ENCODE measurements at places on chromosomes 5 and 9. TPM values are rescaled to one million over a fixed set of nuclear protein-coding genes. Genes with fewer than 3 reads are reported as not detected.
A peak's percentile ranks its signal among the peaks of the same experiment; 100 is the strongest.

- no peak for ATAC-seq
These were observed 37.6 kb upstream of the MAST4 start for GRCh38 chr5:66558560-66558959.

- no peak for ATAC-seq
These were observed 12.9 kb downstream of the MSX2 start for GRCh38 chr5:174737330-174737729.

DNA sequence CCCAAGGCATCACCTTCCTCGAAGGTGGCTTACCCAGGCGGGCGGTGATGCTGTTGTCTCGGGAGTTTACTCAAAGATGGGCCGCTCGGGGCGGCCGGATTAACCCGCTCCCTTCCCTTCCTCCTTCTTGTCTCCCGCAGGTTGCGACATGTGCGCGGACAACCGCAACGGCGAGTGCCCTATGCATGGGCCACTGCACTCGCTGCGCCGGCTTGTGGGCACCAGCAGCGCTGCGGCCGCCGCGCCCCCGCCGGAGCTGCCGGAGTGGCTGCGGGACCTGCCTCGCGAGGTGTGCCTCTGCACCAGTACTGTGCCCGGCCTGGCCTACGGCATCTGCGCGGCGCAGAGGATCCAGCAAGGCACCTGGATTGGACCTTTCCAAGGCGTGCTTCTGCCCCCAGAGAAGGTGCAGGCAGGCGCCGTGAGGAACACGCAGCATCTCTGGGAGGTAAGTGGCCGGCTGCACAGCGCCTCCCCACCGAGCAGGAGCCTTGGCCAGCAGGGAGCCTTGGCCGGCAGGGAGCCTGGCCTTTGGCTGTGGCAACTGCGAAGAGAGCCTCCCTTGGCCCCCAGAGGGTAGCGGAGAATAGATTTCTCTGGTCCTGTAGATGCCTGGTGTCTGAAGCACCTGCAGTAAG, 10.6 kb downstream of the PRDM6 start:
- peak; percentile 71 for ATAC-seq

- no peak for ATAC-seq
These were observed 1.2 kb downstream of the FBXO10 start for GRCh38 chr9:37575001-37575400.

DNA sequence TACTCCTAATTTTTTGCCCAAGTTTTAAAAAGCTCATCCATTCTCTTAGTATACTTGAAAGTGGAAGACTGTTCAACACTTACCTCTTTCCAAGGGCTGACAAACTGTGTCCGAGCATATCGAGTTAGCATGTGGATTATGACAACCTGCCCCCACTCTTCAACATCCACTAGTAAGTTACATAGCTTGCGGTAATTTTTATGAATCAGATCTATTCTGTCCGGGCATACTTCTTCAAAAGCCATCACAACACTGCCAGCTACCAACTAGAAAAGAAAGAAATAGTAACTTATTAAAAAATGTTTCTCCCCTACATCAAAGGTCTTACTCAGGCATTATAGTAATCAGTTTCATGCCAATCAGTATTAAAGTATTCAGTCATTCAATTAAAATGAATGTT, 78.5 kb downstream of the AP3B1 start:
- ATAC-seq, result no peak

DNA sequence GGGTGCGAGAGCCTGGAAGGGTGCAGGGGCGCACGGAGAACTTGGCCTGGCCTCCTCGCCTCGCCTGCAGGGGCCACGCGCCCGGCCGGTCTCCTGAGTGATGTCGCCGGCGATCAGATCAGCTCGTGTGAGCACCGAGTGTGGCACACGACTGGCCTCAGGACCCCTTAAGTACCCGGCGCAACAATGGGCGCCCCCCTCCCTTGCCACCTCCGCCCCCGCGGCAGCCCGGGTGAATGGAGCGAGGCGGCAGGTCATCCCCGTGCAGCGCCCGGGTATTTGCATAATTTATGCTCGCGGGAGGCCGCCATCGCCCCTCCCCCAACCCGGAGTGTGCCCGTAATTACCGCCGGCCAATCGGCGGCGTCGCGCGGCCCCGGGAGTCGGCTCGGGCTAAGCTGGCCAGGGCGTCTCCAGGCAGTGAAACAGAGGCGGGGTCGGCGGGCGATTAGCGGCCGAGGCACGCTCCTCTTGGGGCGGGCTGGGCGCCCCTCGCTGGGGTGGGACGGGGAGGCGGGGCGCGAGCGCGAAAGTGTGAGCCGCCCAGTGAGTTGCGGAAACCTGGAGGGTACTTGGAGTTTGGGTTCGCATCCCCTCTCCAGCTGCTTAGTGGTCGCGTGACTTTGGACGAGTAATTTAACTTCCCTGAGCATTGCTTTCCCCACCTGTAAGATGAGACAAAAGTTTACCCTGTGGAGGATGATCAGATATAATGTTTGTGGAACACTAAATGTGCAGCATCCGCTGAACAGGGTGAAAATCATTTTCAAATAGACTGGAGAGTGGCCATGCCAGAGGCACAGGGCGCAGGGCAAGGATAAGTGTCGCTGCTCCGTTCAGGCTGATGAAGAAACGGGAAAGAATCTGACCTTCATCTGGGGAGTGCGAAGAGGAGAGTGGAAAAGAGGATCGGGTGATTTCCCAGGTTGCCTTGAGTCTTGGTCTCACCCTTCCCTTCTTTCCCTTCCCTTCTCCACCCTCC, at the start of gene NEUROG1:
TSS of gene NEUROG1 (minus strand) at position 145 of the 982 bp plus-strand sequence. CDS start 274 bp downstream, outside the sequence.
- peak; percentile 18 for ATAC-seq

DNA sequence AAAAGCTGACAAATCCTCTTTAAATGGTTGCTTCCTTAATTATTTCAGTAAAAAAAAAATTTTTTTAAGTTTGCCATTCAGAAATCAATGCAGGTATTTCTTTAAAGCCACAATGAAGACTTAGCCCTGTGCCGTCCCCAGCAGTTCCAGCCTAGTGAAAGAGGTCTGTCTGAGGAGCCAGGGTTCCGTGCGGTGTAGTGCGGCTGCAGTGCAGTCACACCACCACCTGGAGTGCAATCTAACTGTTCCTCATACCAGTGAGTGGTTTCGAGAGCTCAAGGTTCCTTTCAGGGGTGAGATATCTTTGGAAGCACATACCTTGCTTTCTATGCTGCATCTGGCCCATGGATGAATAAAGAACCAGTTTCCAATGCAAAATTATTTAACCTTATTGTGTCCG, 87.5 kb downstream of the FANCC start:
- no peak for ATAC-seq

SHB gene
- total RNA-seq, result 34.0 TPM

SLC45A2 gene
- not detected for total RNA-seq

GRCh38 chr9:112042769-112043168, 132.3 kb downstream of the SUSD1 start:
- no peak for ATAC-seq

DNA sequence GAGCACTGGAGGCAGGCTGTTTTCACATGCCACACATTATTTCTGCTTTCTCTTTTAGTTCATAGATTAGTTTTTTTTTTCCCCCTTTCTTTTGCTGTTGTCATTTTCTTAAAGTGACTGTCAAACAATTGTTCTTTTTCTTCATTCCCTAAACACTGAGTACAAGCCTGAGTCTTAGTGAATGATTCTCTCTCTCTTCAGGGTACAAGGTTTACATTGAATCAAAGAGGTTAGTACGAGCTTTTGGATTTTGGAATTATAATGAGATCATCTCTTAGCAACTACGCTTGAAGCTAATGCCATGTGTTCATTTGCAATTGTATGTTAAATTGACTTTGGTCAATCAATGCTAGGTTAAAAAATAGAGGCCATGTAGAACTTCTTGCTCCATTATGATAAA, 125.1 kb downstream of the CMYA5 start:
- no peak for ATAC-seq

GRCh38 chr9:108786322-108786721, 69.5 kb downstream of the ACTL7B start:
- ATAC-seq, result peak; percentile 24

DNA sequence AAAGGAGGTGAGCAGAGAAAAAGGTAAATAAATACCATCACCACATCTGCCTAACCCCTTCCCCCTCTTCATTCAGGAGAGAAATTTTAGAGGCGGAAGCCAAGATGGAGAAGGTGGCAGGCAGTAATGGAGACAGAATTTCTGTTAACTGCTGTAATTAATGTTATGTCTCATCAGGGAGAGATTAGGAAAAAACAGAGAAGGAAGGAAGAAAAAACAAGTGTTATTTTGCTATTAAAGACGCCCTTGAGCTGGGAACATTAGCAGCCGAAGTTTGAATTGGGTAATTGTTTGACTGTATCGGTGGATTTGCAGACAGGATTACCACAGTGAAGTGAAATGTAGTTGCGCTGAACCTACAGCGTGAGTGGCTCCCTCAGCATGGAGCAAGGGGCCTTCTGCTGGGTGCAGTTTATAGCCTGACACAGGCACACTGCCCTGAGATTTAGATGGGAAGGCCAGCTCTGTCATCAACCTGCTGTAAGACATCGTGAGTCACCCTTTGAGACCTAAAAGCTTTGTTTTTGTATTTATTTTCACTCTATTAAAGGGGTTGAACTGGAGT, 136.3 kb downstream of the ASTN2 start:
- no peak for ATAC-seq

GRCh38 chr5:167899490-167900070, 391.9 kb upstream of the WWC1 start:
- no peak for ATAC-seq

DNA sequence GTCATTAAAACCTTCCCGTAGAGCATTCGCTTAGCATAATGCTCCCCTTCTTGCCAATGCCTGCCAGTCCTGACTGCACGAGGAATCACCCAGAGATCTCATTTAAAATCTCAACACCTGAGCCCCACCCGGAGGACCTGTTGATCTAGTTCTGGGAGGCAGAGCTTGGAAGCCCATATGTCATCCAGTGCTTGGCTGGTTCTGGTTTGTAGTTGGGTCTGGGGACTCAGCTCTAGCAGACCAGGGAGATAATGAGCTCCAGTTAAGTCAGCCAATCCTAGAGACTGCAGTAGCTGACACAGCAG, 131.8 kb upstream of the DAP start:
- ATAC-seq, result no peak

DNA sequence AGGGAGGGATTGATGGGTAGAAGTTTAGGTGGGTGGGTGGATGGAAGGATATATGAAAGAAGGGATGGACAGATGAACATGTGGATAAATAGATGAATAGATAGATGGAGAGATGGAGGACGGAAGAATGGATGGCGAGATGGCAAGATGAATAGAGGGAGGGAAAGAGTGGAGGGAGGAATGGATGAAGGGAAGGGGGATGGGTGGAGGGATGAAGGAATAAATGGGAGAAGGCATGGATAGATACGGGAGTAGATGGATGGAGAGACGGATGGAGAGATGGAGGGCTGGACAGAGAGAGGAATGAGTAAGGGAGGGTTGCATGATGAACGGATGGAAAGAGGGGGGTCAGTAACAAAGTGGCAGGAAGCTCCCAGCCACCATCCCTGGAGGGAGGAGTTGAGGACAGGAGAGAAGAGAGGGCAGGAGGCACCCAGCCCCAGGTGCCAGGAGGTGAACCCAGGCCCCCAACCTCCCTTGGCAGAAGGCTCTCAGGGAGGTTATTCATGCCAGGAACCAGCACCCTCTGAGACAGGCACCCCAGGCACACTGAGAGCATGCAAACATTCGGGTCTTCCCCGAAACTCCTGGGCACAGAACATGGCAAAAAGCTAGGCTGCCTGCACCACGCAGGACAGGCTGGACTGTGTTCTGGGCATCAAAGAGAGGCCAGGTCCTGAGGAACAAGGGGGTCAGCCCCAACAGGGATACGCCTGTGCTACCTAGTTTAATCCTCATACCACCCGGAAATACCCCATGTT, 9.1 kb downstream of the SARDH start:
- ATAC-seq, result no peak

DNA sequence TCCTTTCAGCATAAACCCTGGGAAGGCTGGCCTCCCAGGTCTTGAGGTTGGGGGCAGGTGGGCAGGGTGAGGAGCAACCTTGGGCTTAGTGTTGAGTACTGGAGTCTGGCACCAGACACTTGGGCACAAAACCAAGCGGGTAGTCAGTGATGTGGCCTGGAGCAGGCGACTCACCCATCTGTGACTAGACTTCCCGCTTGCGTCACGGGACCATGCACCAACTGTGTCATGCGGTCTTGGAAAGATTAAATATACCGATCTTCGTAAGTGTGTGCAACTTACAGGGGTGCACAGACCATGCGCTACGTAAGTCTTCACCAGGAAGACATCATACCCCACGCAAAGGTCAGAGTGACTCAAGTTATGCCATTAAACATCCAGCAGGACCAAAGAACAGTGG, 304.4 kb upstream of the IRX4 start:
- ATAC-seq, result no peak

GRCh38 chr9:133355881-133356357, 368 bp downstream of the SURF1 start:
- peak; percentile 21 for ATAC-seq

GRCh38 chr5:140801494-140801841, 611 bp downstream of the PCDHA3 start:
- no peak for ATAC-seq

DNA sequence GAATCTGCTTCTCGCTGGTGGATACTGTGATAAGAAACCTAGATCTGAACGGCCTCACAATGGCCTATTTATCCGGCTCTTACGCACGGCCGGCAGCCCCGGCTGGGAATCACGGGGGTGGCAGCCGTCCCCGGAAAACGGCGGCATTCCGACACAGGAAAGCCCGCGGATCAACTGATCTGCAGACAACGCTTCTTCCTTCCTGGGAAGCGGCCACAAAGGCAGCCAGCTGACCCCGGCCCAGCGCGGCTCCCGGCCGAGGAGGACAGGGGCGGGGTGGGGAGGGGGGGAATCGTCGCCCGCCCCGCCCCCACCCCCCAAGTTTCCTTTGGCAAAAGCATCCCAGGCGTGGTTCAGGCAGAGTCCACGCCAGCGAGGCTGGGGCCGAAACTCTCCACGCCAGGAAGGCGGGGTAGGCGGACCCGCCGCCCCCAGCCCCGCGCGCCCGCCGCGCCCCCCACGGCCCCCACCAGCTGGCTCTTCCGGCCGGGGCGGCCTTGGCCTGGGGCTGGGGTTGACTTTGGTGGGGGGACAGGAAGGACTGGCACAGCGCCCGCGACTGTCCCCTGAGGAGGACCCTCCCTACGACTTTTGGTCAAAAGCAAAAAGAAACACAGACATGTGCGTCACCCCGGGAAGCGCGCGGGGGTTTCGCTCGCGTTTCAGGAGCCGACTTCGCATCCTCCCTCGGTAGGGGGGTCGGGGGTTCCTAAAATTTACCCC, 247.7 kb upstream of the ANKRD55 start:
- peak; percentile 63 for ATAC-seq

C7 gene
- 8.4 TPM for total RNA-seq

DNA sequence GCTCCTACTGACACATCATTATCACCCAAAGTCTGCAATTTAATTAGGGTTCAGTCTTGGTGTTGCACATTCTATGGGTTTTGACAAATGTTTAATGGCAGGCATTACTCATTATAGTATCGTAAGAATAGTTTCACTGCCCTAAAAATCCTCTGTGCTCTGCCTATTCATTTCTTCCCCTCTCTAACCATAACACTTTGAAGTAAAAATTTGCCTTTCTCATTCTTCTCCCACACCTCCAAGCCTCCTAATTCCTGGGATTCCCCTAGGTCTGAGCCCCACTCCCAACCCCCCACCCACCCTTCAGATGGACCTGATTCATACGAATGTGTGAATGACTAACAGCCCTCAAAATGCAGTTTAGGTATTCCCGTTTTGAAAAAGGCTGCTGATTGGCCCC, 18.4 kb downstream of the ENC1 start:
- no peak for ATAC-seq

GRCh38 chr5:176836811-176837706, 26.7 kb downstream of the UNC5A start:
- no peak for ATAC-seq
